ENCODE measurements at places on chromosomes 2 and 18.
A peak's percentile ranks its signal among the peaks of the same experiment; 100 is the strongest.

DNA sequence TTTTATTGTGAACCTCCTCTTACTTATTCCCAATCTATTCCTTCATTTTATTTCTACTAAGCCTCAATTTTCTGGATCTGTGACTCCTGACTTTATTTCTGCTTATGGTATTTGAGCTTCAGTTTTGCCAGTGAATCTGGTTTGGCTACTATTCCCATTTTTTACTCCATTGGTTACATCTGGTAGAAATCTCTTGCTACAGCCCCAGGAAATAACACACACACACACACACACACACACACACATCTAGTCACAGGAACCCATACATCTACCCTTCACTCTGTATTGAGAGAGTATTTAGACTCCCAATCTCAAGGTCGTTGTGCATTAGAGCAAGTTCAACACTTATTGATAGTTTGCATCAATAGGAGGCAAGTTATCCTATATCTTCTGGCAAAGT lies 37.0 kb upstream of the GALNT5 start:
- H3K4me1 ChIP-seq = no peaks in the 10 kb centered on the region
- no peaks in the 10 kb centered on the region for H3K27me3 ChIP-seq
- no peak overlapping the region for H3K4me3 ChIP-seq
- no peak for DNase-seq
- H3K27ac ChIP-seq = no peak overlapping the region

DNA sequence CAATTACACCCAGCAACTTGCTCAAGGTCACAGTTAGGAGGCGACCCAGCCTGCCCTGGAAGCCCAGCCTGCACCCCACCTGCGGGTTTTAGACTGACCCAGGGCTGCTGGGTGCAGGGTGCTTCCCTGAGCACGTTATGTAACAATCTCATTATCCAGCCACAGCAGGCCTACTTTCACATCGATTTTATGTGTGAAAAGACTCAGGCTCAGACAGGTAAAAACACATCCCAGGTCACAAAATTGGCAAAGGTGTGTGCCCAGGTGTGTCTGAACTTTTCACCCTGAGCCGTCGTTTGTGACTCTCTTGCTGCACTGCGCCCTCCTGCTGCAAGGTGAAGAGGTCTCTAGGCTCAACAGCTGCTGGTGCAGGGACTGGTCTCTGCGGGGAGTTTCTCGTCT lies 668.2 kb upstream of the HS6ST1 start:
- H3K36me3 ChIP-seq = no peaks in the 10 kb centered on the region
- no peaks in the 10 kb centered on the region for H3K27me3 ChIP-seq
- H3K4me1 ChIP-seq = no peaks in the 10 kb centered on the region
- DNase-seq = no peak
- no peak overlapping the region for H3K27ac ChIP-seq

DNA sequence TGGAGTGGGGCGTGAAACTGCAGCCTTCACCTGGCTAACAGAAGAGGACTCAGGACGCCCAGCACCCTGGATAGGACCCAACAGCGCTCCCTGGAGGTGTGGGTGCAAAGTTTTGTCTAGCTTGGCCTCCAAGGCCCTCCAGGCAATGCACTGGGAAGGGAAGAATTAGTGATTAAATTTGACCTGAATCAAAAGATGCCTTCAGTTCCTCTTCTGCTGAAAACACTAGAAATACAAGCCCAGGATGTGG lies 779 bp upstream of the TRIB2 start:
- H3K27me3 ChIP-seq = no peaks in the 10 kb centered on the region
- H3K27ac ChIP-seq = peak overlapping the region; percentile 92
- H3K4me1 ChIP-seq = peaks cover 34% of the 10 kb centered on the region
- H3K36me3 ChIP-seq = no peaks in the 10 kb centered on the region
- peak overlapping the region; percentile 93 for H3K4me3 ChIP-seq

- no peak overlapping the region for H3K4me3 ChIP-seq
- H3K4me1 ChIP-seq = no peaks in the 10 kb centered on the region
- no peak for DNase-seq
- H3K27me3 ChIP-seq = no peaks in the 10 kb centered on the region
- H3K36me3 ChIP-seq = no peaks in the 10 kb centered on the region
Observed at GRCh38 chr2:155209696-155210450, 511.4 kb downstream of the KCNJ3 start.

DNA sequence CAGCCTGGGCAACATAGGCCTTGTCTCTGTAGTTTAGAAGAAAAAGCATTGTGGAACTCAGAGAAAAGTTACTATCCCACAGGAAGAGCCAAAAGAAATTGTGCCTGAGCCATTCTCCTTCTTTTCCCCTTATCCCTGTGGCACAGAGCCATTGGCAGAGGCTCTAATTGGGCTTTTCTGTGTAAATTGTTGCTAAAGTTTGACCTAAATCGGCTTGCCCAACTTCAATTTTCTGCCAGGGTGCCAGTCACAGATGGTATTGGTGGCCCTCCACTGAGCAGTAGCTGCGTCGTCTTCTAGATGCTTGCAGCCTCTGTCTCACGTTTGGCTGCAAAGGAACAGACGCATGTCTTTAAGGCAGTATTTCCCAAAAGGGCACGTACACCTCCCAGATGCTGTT lies 30.3 kb downstream of the ZNF532 start:
- H3K27me3 ChIP-seq = no peaks in the 10 kb centered on the region
- H3K4me1 ChIP-seq = peaks cover 38% of the 10 kb centered on the region
- DNase-seq = no peak
- no peak overlapping the region for H3K4me3 ChIP-seq
- H3K36me3 ChIP-seq = no peaks in the 10 kb centered on the region

GRCh38 chr2:27182346-27182745 lies 29.5 kb upstream of the ATRAID start:
- DNase-seq = no peak
- H3K27ac ChIP-seq = no peak overlapping the region
- H3K4me1 ChIP-seq = peaks cover 36% of the 10 kb centered on the region
- H3K27me3 ChIP-seq = no peaks in the 10 kb centered on the region
- H3K4me3 ChIP-seq = no peak overlapping the region

DNA sequence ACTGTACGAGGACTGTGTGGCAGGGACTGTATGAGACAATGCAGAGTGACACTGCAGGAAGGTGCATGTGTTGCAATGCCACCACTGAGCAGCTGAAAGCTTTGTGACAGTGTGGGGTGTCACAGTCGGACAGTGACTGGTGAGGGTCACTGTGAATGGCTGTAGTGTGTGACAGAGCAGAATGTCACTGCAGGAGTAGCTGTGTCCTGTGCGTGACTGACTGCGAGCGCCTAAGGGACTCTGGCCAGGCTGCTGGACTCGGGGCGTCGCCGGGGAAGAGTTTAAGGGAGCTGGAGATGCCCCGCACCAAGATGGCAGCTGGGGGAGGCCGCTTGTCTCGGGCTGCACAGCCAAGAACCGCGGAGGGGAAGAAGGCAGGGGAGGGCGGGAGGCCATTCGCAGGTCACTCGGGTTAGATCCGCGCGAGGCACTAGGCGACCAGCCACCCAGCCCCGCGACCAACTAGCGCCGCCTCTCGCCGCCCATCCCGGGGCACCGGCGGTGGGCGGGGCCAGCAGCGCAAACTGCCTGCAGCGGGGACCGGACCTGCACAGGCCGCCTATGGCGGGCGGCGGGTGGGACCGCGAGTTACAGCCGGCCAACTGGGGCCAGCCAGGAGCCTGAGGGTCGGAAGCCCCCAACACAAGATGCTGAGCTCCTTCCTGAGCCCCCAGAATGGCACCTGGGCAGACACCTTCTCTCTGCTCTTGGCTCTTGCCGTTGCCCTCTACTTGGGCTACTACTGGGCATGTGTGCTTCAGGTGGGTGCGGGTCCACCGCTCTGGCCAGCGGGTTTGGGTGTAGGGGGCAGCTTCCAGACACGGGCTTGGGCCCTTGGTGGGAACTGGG lies at the start of gene ABHD1:
ABHD1 (plus strand) TSS at position 514 of the 849 bp plus-strand sequence; CDS start at position 648, 134 bp downstream.
- DNase-seq = peak; percentile 57
- H3K4me3 ChIP-seq = peak within 1 kb of the TSS; percentile 80
- H3K27me3 ChIP-seq = no peaks in the 10 kb centered on the region
- no peaks in the 10 kb centered on the region for H3K36me3 ChIP-seq

- H3K36me3 ChIP-seq = no peaks in the 10 kb centered on the region
- H3K27ac ChIP-seq = no peak overlapping the region
- no peak overlapping the region for H3K4me3 ChIP-seq
- DNase-seq = no peak
- no peaks in the 10 kb centered on the region for H3K27me3 ChIP-seq
Observed at GRCh38 chr2:213067888-213068287, 83.5 kb downstream of the IKZF2 start.

- no peak within 1 kb of the TSS for H3K4me3 ChIP-seq
- no peaks in the 10 kb centered on the region for H3K36me3 ChIP-seq
- no peak for DNase-seq
- no peak within 1 kb of the TSS for H3K27ac ChIP-seq
- H3K27me3 ChIP-seq = peaks cover 3% of the 10 kb centered on the region
- no peaks in the 10 kb centered on the region for H3K4me1 ChIP-seq
Observed at GRCh38 chr2:31217465-31218200, at the start of gene CAPN14. TSS of gene CAPN14 (minus strand) at chr2:31217515. CDS start at chr2:31205447, 12,068 bp downstream.

DNA sequence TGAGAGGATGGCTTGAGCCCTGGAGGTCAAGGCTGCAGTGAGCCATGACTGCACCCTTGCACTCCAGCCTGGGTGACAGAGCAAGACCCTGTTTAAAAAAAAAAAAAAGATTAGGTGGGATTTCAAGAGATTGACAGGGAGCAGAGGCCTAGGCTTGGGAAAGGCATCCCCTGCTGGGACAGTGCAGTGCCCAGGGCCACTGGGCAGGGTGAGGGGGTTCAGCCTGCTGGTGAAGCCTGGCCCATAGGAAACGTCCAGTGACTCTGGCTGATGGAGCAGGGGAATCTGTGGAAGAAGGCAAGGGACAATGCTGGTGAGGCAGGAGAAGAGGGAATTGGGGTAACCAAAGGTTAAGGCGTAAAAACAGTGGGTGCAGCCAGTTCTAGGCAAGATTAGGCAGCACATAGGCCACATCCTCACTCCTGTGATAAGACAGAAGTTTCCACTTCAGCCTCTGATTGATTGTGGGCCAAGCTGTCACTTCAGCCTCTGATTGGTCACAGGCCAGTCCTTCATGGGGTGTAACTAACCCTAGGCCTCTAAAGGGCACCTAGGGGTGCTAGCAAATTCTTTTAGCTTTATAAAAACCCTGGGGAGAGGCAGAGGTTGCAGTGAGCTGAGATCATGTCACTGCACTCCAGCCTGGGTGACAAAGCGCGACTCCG lies 128.6 kb downstream of the MSH2 start:
- H3K4me1 ChIP-seq = no peaks in the 10 kb centered on the region
- no peaks in the 10 kb centered on the region for H3K27me3 ChIP-seq
- DNase-seq = no peak
- H3K27ac ChIP-seq = no peak overlapping the region
- H3K36me3 ChIP-seq = no peaks in the 10 kb centered on the region
- no peak overlapping the region for H3K4me3 ChIP-seq

GRCh38 chr2:88481691-88482336 lies 29.3 kb upstream of the FOXI3 start:
- no peak overlapping the region for H3K27ac ChIP-seq
- DNase-seq = no peak
- no peaks in the 10 kb centered on the region for H3K36me3 ChIP-seq
- no peak overlapping the region for H3K4me3 ChIP-seq

Measured in gastrocnemius medialis (tissue), 4 donors.